ENCODE measurements at places on chromosomes 7 and 10.

- no peak for DNase-seq
Observed at GRCh38 chr10:21150166-21150565, 253.1 kb upstream of the NEBL start.

GRCh38 chr10:71696628-71697326, 22.8 kb downstream of the C10orf105 start:
- DNase-seq, result peak; percentile 58

GRCh38 chr7:103989200-103989784, at the start of gene RELN:
TSS of gene RELN (minus strand) at chr7:103989658. CDS start at chr7:103989356, 302 bp downstream.
- DNase-seq, result no peak

DNA sequence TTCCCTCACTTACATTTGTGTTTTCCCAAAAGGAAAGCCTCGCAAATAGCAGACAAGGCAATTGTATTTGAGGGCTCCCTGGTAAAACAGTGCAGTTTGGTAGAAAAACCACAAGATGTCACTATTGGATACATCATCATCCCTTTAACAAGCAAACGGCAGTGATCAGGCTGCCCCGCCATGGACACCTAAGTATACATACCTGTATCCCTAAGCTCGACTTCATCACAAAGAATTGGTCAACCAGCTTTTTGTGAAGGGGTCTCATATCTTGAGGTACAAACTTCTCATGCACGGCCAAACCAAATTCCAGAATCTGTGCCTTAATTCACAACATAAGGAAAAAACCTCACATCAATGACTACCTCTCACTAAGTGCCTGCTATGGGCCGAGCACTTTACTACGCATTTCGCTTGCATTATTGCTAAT, 179.5 kb upstream of the IMMP2L start:
- peak; percentile 84 for DNase-seq

- DNase-seq, result no peak
Observed at GRCh38 chr10:80283536-80284199, 5.8 kb downstream of the MAT1A start.

DNA sequence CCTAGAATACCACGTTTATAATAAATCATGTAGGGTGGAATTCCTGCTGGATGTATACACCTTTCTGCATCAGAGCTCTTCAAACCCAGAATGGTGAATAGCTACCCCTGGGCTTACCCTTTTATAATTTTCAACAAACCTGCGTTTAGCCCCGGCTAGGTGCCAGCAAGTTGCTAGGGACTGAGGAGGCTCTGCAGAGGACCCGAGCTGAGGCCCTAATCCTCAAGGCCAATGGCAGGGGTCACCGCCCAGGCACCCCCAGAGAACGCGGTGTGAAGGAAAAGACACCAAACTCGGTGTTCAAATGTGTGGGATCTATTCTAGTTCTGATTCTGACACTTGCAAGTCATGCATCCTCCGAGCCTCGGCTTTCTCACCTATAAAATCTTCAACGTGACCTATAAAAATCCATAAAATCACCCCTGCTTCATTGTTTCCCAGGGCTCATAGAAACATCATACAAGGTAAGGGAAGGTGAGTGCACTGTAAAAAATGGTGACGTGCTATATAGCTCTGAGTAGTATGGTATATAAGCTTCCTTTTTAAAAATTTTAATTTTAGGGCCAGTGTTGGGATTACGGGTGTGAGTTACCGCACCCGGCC, 2.5 kb upstream of the ANXA11 start:
- DNase-seq, result no peak

- no peak for DNase-seq
Observed at GRCh38 chr10:132810807-132811700, 25.1 kb upstream of the NKX6-2 start.

- peak; percentile 89 for DNase-seq
Observed at GRCh38 chr7:35725280-35725680, 30.3 kb upstream of the HERPUD2 start.

DNA sequence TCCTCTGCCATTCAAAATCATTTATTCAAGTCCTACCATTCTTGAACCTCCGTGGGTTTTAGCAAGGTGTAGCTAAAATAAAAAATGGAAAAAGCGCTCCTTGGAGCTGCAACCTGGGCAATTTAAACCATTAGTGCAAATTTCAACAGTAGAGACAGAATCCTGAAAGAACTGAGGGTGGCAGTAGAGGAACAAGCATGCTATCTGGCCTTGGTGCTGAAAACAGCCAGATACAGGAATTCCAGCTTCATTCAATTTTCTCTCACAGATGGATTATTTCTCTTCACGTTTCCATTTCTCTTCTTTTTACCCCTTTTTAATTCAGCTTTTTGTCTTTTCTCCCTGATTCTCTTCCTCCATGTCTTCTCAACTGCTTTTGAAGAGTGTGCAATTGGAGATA, 77.7 kb downstream of the OTUD1 start:
- DNase-seq, result no peak

DNA sequence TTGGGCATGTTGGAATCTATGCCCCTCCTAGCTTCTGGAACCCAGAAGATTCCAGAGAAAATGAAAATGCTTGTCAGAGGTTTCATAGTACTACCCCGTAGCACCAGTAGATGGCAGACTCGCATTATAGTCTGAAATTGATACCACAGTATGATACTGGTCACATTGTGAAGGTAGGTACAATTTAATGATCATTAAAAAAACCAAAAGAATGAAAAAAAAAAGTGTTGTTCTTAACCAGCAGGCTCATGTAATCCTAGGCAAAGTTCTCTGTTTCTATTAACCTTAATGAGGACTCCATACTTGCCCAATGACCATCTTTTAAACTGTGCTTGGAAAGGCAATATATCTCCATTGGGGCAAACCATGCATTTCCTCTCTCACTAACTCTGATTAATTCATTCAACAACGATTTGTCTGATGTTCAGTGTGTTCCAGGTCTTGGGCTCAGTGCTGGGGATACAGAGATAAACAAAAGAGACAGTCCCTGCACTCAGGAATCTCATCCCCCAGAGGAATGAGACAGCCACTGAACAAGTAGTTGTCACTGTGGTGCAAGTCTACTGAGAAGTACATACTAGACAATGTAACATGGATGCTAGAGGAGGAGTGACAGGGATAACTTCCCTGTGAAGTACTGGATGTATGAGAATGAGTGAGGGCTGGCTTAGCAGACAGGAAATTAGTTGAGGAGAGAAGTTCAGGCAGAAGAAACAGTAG, 223.5 kb upstream of the PHYHIPL start:
- DNase-seq, result peak; percentile 58

DNA sequence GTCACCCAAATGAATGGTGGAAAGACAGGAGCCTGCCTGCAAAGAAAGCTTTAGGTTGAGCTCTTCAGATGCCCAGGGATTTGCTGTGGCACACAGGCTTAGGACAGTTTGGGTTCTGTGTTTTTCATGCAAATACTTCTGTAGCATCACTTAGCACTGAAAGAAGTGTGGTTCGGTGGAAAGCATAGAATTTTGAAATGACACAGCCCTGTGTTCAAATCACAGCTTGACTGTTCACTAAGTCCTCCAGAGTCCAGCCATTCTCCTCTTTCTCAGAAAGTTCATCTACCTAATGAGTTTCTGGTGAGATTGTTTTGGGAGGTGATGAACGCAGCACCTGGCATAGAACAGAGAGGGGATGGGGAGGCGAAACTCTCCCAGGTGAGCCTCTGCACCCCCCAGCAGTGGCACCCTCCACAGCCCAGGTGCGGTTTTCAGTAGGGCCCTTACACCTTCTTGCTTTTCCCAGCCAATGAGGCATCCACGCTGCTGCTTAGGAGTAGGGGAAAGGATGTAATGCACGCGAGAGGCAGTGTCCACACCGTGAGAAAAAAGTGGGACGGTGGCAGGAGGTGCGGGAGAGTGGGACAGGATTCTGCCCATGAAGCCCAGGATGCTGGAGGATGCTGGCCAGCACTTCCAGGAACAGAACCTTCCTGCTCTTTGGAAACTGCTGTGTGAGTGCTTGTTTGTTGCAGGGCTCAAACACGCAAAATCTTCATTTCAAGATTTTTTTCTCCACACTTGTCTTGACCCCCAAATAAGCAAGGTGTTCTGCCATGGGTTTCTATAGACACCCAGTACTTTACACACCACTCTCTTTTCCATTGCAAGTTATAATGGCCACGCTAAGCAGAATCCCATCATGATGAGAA, 11.6 kb downstream of the EN2 start:
- DNase-seq, result no peak

- no peak for DNase-seq
Observed at GRCh38 chr10:62025901-62026879, 124.7 kb downstream of the ARID5B start.

DNA sequence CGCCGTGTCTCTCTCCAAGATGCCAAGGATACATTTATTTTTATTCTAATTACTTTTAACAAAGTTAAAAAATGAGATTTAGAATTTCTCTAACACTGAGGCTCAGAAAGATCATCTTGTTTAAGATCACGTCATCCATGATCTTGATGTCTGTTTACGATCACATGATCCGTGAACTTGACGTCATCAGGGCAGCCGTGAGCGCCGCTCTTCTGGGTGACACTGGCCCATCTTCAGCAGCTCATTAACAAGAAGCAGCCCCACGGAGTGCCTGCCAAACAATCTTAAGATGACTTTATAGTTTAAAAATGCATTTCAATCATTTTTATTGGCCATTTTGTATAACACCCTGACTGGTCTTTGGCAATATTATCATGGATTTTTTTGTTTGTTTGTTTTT, 291.1 kb upstream of the PRKCQ start:
- DNase-seq, result no peak

DNA sequence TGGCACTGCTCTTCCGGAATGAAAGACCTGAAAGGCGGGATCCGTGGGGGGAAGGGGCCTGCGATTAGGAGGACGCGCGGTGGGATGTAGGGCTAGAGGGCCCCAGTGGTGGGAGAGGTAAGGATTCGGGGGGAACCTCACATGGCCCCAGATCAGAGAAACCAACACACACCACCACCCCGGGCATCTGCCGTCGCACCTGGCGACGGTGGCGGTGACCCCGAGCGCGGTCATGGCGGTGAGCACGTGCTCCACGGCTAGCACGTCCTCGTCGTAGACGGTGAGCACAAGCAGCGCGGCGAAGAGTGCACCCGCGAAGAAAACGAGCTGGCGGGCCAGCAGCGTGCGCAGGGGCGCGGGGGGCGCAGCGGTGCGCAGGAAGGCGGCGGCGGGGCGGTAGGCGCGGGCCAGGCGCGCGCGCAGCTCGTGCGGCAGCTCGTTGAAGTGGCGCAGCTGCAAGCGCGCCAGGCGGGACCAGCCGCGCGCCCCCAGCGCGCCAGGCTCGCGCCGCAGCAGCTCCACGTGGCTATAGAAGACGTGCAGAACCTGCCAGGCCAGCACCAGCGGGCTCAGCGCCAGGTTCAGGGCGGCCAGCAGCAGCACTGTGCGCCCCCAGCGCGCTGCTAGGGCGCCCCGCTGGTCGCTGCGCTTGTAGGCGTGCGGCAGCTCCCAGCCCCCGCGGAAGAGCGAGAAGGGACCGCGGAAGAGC, 5.7 kb downstream of the ATG9B start:
- no peak for DNase-seq

DNA sequence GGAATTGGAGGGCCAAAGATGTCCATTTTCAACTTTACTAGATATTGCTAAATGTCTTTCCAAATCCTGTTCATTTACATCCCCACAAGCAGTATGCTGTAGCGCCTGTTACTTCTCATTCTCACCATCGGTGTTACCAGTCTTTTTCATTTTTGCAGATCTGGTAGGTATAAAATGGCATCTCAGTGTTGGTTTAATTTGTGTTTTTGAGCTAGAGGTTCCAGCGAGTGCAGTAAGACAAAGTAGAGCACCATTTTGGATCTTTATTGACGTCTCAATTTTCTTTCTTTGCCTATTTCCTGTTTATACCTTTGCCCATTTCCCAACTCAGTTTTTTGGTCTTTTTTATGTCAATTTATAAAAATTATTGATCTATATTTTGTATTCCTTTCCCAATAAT, 55.6 kb downstream of the NRF1 start:
- DNase-seq, result no peak

DNA sequence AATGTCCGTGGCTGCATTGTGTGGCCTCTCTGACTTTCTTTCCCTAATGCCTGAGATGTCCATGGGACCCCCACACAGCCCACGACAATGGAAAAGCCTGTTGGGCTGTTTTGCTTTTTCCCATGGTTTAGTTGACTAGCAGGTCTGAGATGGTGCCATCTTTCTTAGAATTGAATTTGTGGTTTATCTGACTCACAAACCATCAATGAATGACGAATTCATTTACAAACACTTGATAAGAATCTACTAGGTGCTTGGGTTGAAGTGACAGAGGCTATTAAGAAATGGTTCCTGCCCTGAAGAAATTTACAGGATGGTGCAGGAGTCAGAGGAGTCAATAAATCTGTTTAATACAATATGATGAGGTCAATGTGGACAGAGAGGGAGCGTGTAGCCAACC, 75.4 kb downstream of the OTUD1 start:
- DNase-seq, result no peak

DNA sequence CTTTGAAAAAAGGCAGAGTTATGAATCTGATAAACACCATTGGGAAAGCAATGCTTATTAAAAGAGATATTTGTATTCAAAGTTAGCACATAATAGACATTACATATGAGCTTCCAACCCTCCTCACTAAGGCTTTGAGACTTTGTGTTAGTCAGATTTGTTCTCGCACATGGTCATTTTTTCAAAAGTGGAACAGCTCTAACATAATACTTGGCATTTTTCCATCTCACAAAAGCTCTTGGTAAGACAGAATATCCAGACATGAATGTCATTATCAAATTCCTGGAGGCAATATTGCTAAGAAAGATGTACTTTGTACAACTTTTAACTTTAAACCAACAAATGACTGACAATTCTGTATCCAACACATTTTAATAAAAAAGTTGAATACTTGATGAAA, 292.4 kb upstream of the SMIM30 start:
- DNase-seq, result no peak

DNA sequence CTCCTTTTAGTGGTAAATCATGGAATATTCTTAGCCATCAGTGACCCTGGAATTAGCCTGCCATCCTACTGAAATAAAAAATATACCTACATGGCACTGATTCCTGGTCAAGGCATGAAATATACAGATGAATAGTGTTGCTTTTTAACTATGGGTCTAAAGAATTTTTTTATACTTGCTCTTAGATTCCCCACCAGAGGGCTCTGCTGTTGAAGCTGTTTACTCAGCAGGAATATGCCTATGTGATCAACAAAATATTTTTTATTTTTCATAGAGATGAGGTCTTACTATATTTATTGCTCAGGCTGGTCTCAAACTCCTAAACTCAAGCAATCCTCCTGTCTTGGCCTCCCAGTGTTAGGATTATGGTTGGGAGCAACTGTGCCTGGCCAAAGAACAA, 13.5 kb downstream of the ZC3HC1 start:
- peak; percentile 55 for DNase-seq

GRCh38 chr10:23342213-23342884, 2.2 kb downstream of the C10orf67 start:
- no peak for DNase-seq

DNA sequence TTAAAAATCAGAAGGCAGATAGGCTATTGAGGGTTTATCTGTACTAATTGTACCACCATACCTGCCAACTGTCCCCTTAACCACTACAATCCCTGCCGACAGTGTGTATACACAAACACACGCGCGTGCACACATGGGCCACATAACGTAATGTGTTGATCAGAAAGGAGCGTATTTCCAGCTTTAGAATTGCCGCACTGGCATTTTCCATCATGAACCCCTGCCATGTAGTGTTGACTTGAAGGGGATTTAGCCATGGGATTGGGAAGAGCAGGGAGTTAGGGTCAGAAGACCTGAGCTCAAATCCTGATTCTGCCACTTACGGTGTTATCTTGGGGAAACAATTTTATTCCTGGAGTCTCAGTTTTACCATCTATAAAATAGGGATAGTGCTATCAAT, 158.9 kb downstream of the TCF7L2 start:
- no peak for DNase-seq

GRCh38 chr10:118531105-118531852, 64.2 kb downstream of the PRLHR start:
- DNase-seq, result no peak

Measured in NAMALWA (cell line).